Thoracic aorta (tissue), 2 donors: ENCODE measurements at places on chromosomes 11 and 22. TPM values are rescaled to one million over a fixed set of nuclear protein-coding genes. Genes with fewer than 3 reads are reported as not detected.

Gene ISX
- total RNA-seq, result not detected

Gene GDPD4
- total RNA-seq, result not detected

Gene DDTL
- total RNA-seq, result 5.4 TPM

Gene RFPL3
- total RNA-seq, result not detected

Gene UBASH3B
- total RNA-seq, result 6.1 TPM

Gene EIF3D
- 141 TPM for total RNA-seq

Gene SLC36A4
- total RNA-seq, result 8.5 TPM

Gene PATE4
- total RNA-seq, result not detected

Gene HBB
- total RNA-seq, result 10.2 TPM

Gene HEPN1
- total RNA-seq, result not detected

Gene PIWIL4
- 13.5 TPM for total RNA-seq

Gene GAL3ST3
- total RNA-seq, result not detected

Gene TRIM51
- total RNA-seq, result not detected

Gene SCN4B
- total RNA-seq, result 2.4 TPM

Gene OR52E2
- not detected for total RNA-seq

Gene TRIM22
- total RNA-seq, result 119 TPM

Gene PRG3
- total RNA-seq, result not detected

Gene UCP3
- total RNA-seq, result 13.9 TPM

Gene RIMBP3B
- total RNA-seq, result not detected

Gene OR51I1
- not detected for total RNA-seq

Gene DKK3
- 847 TPM for total RNA-seq

Gene MGAT3
- 1.1 TPM for total RNA-seq

Gene CNTF
- 5.3 TPM for total RNA-seq

Gene C11orf68
- total RNA-seq, result 16.3 TPM

Gene PES1
- 58.6 TPM for total RNA-seq

Gene PRR33
- not detected for total RNA-seq

Gene HPS5
- total RNA-seq, result 139 TPM

Gene DUSP18
- total RNA-seq, result 4.1 TPM

Gene KCNK4
- total RNA-seq, result not detected

Gene APOA5
- total RNA-seq, result not detected

Gene VSIG10L2
- not detected for total RNA-seq

Gene DYNC2H1
- 7.3 TPM for total RNA-seq

Gene MPPED1
- not detected for total RNA-seq

Gene MMP12
- total RNA-seq, result not detected

Gene DRICH1
- not detected for total RNA-seq

Gene CSF2RB
- 21.4 TPM for total RNA-seq

Gene DBX1
- total RNA-seq, result not detected
